Activated CD4-positive, alpha-beta memory T cell treated with anti-CD3 and anti-CD28 coated beads for 36 hours (primary cell): ENCODE measurements at places on chromosomes 5 and 9.

- DNase-seq: no peak
Measured at GRCh38 chr9:98977813-98978212, 34.1 kb downstream of the COL15A1 start.

- no peak for DNase-seq
Measured at GRCh38 chr9:127050591-127051001, 71.8 kb downstream of the ANGPTL2 start.

- no peak for DNase-seq
Measured at GRCh38 chr9:8686516-8686915, 886.9 kb upstream of the DMAC1 start.

DNA sequence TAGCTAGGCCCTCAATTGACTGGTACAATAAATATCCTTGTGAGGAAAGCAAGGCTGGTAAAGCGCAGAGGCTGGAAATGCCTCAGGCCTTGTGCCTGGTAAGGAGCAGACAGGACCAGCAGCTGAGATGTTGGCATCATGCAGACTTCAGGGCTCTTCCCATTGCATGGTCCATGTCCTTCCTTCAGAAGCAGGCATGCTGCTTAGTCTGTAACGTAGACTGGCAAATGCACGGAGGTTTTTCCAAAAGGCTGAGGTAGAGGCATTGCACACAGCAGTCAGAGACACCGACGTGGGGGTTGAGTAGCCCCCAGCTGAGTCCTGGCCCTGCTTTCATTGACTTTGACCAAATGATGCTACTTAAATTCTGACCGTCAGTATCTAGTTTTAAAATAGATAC, 87.1 kb downstream of the ADRB2 start:
- DNase-seq: no peak

DNA sequence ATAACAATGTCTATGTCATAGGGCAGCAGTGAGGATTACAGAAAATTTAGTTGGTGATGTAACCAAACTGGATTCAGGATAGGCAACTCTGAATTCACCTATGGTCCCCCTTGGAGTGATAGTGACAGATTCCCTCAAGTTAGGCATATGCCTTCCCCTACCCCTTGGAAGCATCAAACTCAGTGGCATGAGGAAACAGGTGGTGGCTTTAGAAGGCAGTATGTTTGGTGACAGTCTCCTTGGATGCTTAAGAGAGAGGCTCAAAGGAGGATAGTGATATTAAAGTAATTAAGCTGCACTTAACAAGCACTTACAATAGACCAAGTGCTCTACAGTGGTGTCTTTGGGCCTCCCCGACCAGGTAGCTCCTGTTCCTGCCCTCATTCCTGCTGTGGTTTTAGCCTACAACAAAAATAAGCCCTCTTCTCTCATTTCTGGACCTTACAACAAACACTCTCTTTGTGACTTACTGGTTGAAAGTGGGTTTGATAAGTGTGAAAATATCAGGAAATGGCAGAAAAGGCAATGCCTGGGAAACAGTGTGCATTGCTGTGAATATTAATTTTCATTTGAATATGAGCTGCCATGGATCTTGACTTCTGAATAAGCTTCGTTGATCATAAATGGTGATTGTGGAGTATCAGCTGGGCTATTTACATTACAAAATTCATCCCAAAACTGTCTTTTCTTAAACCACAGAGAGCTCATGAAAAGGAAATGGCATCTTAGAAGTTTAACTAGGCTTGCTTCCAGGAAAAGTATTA, 29.2 kb downstream of the NR4A3 start:
- DNase-seq: no peak

GRCh38 chr9:120353506-120353905, 226.5 kb downstream of the CDK5RAP2 start:
- no peak for DNase-seq

GRCh38 chr9:76370396-76371023, 23.7 kb downstream of the RFK start:
- DNase-seq: no peak

- DNase-seq: no peak
Measured at GRCh38 chr5:17269201-17269600, 51.8 kb downstream of the BASP1 start.

DNA sequence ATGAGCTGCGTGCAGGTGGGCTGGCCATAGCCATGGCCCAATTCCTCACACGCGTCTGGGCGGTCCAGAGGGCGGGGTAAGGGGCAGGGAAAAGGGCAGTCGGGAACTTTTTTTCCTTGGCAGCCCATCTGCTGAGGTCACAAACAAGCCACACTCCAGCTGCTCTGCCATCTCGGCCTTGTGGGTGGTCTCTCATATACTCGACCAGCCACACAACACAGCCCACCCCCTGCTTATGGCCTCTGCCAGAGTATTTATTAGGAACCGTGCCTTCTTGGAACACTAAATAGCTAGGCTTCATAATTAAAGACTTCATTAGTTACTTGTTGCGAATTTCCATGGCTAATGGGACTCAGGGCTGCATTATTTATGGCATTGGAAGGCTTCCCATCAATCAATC, 98.5 kb upstream of the LHFPL2 start:
- DNase-seq: no peak
